ENCODE measurements at places on chromosomes 3 and 15.

- DNase-seq = no peak
These were observed 8.8 kb upstream of the TOPBP1 start for GRCh38 chr3:133670525-133670995.

DNA sequence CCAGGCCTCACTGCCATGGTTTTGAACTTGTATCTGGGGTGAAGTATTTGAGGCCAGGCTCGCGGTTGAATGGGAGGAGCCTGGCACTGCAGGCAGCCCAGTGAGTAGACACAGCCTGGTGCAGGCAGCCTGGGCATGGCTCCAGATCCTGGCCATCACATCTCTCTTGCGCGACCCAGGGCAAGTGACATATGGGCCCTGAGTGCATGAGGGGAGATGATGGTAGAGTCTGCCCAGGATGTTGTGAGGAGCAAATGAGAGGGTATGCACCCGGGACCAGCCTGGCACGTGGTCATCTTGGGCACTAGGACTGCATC, 103.5 kb downstream of the TBC1D2B start:
- peak; percentile 82 for DNase-seq

DNA sequence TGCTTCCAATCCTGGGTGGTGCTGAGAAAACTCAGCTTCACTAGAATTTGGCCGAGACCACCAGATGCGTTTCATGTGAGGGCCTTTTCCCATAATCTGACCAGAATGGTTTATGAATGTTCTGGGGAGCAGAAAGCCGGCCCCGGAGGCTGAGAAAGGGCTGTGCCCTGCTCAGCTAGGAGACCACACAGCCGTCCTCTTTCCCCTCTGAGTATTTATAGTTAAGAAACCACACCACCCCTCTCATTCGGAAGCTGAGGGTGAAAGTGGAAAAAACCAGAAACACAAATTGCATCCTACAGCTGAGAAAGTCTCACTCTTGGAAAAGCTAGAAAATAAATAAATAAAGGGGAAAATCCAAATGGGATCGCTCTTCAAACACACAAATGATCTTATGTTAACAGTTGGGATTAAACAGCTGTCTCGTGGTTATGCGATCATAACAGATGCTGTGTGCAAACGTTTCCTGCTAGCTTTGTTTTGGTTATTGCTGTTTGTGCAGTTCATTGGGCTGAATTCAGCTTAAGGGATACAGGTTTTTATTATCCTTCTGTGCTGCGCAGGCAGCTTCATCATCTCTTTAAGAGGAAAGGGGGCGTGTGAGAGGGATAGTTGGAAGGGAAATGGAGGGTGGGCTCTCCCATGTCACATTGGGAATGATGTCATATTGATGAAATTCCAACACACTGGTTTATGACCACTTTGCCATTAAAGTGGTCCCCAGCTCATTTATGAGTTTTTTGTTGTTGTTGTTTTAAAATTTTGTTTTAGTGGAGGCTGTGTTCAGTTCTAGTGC, 1026.2 kb upstream of the NR2F2 start:
- DNase-seq = peak; percentile 30

- DNase-seq = no peak
These were observed 52.4 kb upstream of the NR2E3 start for GRCh38 chr15:71757741-71758530.

- DNase-seq = no peak
These were observed 5.6 kb downstream of the CCR1 start for GRCh38 chr3:46202535-46202934.

DNA sequence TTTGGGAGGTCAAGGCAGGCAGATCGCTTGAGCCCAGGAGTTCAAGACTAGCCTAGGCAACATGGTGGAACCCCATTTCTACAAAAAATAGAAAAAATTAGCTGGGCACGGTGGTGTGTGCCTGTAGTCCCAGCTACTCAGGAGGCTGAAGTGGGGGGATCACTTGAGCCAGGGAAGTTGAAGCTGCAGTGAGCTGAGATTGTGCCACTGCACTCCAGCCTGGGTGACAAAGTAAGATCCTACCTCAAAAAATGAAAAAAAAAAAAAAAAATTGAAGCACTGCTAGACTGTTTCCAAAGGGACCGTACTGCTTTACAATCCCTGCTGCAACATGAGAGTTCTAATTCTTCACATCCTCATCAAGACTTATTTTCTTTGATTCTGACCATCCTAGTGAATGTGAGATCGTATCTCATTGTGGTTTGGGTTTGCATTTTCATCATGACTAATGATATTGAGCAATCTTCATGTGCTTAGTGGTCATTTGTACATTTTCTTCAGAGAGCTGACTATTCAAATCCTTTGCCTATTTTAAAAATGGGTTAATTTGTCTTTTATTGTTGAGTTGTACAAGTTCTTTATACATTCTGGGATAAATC, 10.8 kb downstream of the CMTM8 start:
- no peak for DNase-seq

DNA sequence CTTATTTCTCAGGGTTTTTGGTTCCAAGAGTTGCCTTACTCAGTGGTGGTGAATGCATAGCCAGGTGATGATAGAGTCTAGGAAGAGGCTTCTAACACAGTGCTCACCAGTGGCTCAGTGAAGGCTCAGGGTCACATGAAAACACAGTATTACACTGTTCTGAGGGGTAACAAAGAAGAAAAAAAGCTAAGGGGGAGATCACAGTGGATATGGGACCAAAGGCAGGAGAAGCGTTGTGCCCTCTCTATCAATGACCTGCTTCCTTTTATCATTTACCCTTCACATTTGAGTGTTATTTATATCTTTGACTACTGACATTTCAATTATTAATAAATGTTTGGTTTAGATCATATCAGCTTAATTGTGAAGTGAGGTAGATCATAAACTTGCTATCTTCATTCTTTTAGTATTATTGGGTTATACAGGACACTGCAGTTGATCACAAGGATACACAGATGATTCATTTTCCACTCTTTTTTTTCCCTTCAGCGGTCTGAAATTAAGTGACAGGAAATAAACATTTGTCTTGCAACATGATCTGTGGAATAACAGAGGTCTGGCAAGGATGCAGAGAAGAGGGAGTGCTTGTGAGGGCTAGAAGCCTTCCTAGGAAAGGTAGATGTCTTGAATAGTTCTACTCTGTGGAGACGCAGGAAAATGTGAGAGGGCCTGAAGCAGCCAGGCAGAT, 171.7 kb downstream of the C3orf38 start:
- no peak for DNase-seq

- DNase-seq = no peak
These were observed 33.5 kb downstream of the DNAJB8 start for GRCh38 chr3:128432971-128433836.

- no peak for DNase-seq
These were observed 180.0 kb downstream of the LSAMP start for GRCh38 chr3:116265320-116265695.

GRCh38 chr3:129520960-129521359, 7.5 kb upstream of the RHO start:
- DNase-seq = no peak

GRCh38 chr15:36845270-36845669, 255.1 kb downstream of the MEIS2 start:
- no peak for DNase-seq

GRCh38 chr15:80480909-80481308, 76.7 kb downstream of the ARNT2 start:
- peak; percentile 78 for DNase-seq

GRCh38 chr3:56761887-56762651, 39.7 kb downstream of the ARHGEF3 start:
- no peak for DNase-seq

DNA sequence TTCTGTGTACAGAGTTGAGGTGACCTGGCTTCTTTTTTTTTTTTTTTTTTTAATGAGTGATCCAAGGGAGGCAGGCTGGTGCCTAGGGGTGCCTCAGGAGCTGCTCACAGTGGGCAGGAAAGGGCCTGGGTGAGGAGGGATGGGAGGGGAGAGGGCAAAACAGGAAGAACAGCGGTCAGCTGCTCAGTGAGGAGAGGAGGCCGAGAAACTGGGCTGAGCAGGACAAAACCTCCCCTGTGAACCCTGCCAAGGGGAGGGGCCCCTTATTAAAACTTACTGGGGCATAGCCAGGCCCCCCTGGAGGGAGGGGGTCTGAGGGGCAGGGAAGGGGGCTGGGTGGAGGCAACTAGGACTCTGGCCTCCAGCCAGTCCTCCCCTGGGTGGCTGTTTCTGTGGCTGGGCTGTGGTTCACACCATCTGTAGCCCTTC, 3.5 kb downstream of the PLEKHO2 start:
- DNase-seq = peak; percentile 67

- DNase-seq = peak; percentile 62
These were observed at the start of the genes SNRPN and SNURF for GRCh38 chr15:24954783-24955530. TSS of gene SNRPN (plus strand) at chr15:24954987. CDS start at chr15:24974454, 19,467 bp downstream. TSS of gene SNURF (plus strand) at chr15:24954987. CDS start at chr15:24955049, 62 bp downstream.

DNA sequence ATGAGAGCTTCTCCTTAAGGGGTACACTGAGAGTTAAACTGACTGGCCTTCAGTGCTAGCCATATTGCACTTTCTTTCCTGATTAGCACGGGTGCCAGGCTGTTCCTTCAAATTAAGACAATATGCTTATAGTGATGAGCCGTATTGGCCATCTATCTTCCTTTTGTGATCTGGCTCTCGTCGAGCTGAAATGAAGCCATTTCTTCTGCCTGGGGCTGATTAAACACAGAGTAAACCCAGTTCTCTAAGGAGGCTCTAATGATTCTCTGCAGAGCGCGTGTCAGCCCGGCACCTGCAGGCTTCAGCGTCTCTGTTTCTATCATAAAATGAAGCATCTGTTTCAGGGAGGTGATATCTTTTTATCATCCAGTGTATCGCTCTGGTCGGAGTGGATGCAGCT, 107.5 kb upstream of the NR2F2 start:
- DNase-seq = no peak

GRCh38 chr15:39100106-39100660, 480.7 kb upstream of the THBS1 start:
- DNase-seq = no peak

- DNase-seq = no peak
These were observed 69.0 kb downstream of the IGF1R start for GRCh38 chr15:98717371-98717770.

DNA sequence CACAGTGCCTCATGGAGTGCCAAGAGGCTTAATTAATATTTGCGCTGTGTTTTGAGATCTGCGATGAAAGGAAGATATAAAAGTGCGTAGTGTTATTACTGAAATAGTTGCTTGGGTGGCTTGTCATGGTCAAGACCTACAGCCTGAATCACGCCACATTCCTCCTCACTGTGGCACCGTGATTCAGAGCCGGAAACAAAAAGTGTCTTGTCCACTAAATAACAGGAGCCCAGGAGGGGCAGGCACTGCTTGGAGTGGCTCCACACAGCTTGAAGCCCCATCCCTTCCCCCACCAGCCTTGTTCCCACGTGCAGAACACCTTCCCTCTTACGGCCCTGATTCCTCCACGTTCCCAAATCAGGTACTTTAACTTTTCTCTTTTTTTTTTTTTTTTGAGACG, 1.2 kb upstream of the LRRC15 start:
- no peak for DNase-seq

GRCh38 chr3:78659386-78659987, 1108.3 kb downstream of the ROBO1 start:
- no peak for DNase-seq

- DNase-seq = no peak
These were observed 198.6 kb upstream of the PLSCR5 start for GRCh38 chr3:146803745-146804144.

DNA sequence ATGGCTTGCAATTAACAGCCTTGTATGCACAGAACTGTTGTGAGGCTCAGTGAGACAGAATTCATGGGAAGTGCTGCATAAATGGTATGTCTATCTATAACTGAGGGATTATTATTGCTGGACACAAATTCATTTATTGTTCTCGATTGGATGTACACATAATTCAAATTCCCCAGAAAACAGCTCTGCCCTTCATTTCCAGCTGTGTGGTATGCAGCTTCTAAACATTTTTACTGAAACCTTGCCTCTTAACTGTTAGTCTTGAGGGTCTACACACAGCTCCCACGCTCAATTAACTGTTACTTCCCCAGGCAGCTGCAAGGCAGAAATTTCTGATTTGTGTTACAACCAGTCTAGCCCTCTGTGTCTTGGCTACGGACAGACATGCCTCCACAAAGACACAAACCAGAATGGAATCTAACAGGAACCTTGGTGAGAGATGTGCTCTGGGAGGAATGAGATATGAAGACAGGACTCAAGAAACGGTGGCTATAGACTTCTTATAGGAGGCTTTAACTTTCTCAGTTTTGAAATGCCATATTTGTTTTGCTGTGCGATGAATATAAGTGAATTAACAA, 139.7 kb upstream of the TBL1XR1 start:
- no peak for DNase-seq

DNA sequence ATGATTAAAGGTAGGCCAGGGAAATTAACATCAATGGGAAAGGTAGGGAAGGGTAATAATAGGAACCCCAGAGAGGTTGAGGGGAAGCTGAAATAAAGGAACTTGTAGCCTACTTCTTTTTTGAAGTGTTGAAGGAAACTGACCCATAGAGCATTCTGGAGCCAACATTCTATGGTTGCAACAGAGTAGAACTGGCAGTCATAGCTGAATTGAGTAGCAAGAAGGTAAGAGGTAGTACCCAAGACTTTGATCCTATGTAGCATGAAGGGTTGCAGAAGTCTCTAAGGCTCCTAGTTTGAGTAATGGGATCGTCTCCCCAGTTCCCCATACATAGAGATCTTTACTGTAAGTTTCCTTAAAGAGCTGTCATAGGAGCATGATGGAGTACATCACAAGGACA, 7.4 kb upstream of the ZNF774 start:
- DNase-seq = no peak

DNA sequence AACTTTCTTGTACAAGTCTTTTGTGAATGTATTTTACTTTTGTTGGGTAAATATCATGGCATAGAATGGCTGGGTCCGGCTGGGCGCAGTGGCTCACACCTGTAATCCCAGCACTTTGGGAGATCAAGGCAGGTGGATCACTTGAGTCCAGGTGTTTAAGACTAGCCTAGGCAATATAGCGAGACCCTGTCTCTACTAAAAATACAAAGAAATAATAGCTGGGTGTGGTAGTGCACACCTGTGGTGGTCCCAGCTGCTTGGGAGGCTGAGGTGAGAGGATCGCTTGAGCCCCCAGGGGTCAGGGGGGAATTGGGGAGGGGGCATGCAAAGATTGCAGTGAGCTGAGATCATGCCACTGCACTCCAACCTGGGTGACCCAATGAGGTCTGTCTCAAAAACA, 52.9 kb downstream of the ANP32A start:
- no peak for DNase-seq

- DNase-seq = peak; percentile 28
These were observed 59.8 kb downstream of the PDIA5 start for GRCh38 chr3:123126653-123127052.

- DNase-seq = no peak
These were observed 20.3 kb upstream of the AADAC start for GRCh38 chr3:151793636-151794035.

DNA sequence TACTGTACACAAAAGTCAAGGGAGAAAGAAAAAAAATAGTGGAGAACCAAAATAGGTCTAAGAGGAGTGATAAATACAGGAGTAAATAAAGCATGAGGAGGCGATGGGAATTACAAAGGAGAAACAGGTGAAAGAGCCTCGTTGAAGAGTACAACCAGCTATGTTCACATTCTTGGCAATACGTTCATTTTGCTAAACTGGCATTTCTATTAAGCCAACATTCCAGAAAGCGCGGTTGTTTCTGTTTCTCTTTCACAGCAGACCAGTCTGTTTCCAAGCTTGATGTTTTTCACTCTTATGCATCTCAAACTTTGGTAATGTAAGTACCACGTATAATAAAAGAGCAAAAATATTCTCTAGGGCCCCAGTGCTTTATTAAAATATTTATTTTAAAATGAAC, 74.5 kb downstream of the NSUN3 start:
- DNase-seq = no peak

All from tibial artery (tissue), 4 donors.